A375 (cell line): ENCODE measurements at places on chromosomes 3 and 15. TPM values are rescaled to one million over a fixed set of nuclear protein-coding genes. Genes with fewer than 3 reads are reported as not detected.

Gene TIMP4
- total RNA-seq: not detected in 2 replicates

Gene MKRN2OS
- total RNA-seq: 0.19 TPM in 1 of 2 replicates, not detected in the other

Gene TEX55
- not detected in 2 replicates for total RNA-seq

Gene CHRNA7
- total RNA-seq: 0.30 and 1.7 TPM in 2 replicates

Gene GOLGA8M
- total RNA-seq: 0.08 TPM in 1 of 2 replicates, not detected in the other

Gene ALDH1A3
- 1,774 and 2,025 TPM in 2 replicates for total RNA-seq

Gene PPP1R14D
- not detected in 2 replicates for total RNA-seq

Gene LIPH
- 0.04 TPM in 1 of 2 replicates, not detected in the other for total RNA-seq

Gene SPINK8
- not detected in 2 replicates for total RNA-seq

Gene FSIP1
- 1.6 and 2.6 TPM in 2 replicates for total RNA-seq

Gene ATP13A5
- not detected in 2 replicates for total RNA-seq

Gene TM4SF18
- total RNA-seq: 5.0 and 5.3 TPM in 2 replicates

Gene CATSPER2
- total RNA-seq: 1.1 and 2.0 TPM in 2 replicates

Gene FRMD5
- total RNA-seq: 10.7 and 14.9 TPM in 2 replicates

Gene HACL1
- 46.4 and 54.5 TPM in 2 replicates for total RNA-seq

Gene EPHB1
- total RNA-seq: 1.6 and 3.0 TPM in 2 replicates

Gene CHCHD4
- 38.3 and 39.1 TPM in 2 replicates for total RNA-seq

Gene CCDC9B
- 47.7 and 53.8 TPM in 2 replicates for total RNA-seq

Gene TIMMDC1
- total RNA-seq: 91.3 and 112 TPM in 2 replicates

Gene ACTC1
- not detected in 2 replicates for total RNA-seq

Gene PDE8A
- 22.0 and 30.5 TPM in 2 replicates for total RNA-seq

Gene KNL1
- 25.2 and 26.9 TPM in 2 replicates for total RNA-seq

Gene TM6SF1
- not detected in 2 replicates for total RNA-seq

Gene NR2E3
- total RNA-seq: 0.19 and 0.38 TPM in 2 replicates

Gene TM4SF4
- not detected in 2 replicates for total RNA-seq

Gene SETD2
- total RNA-seq: 21.4 and 26.0 TPM in 2 replicates

Gene P2RY13
- total RNA-seq: not detected in 2 replicates

Gene ISLR2
- total RNA-seq: 2.8 TPM in 1 of 2 replicates, not detected in the other

Gene GCSAM
- not detected in 2 replicates for total RNA-seq

Gene GP5
- total RNA-seq: not detected in 2 replicates

Gene REC114
- total RNA-seq: not detected in 2 replicates

Gene CCR3
- not detected in 2 replicates for total RNA-seq
